ENCODE measurements at places on chromosomes 4 and X.

GRCh38 chr4:4217113-4217512 lies 9.6 kb downstream of the OTOP1 start:
- DNase-seq: no peak

DNA sequence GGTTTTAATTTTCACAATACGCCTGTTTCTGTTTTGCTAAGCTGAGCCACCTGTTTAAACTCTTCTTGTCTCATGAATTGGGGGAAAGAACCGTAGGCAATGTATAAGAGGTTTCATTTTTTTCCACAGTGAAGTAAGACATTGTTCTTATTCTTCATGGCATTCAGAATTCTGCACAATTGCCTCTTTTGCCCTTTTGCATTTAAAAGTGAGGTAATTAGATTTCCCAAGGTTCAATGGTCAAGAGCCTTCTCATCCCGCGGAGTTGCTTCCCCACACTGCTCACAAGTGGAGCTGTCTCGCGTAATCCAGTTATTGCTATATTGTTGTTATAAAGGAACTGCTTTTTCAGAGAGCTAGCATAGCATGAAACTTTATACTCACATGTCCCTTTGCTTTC lies 90.9 kb upstream of the SPRY1 start:
- DNase-seq: no peak

DNA sequence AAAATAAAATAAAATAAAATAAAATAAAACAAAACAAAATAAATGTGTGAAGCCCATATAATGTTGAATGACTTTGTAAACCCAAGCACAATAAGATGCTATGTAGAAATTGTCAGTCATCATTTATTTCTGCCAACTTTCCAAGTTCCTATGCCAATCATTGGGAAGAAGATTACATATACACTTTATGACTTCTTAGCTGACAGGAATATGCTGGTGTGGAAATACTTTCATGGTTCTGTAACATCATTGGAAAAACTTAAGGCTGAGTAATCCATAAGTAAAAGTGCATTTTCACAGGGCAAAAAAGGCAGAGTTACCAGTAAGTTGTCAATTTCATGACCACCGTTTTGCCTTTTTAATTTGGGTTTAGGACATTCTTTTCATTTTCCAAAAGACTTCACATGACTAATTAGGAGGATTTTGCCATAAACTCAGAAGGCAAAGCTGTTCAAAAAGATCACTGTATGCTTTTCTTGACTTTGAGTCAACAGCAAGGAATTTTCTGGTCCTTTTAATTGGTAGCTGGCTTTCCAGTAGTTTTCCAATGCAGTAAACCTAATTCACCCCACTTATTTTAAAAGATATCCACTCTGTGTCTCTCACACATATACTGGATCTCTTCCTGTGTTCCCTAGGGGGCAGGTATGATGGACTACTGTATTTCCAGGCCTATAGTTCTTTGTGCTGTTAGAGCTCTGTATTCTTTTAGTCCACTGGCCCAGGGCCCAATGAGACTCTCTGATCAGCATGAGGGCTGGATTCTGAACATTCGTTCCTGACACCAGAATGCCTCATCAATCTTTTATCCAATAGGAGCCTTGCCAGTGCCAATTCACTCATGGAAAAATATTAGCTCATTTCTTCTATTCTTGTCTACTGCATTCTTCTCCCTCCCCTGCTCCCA lies 26.2 kb upstream of the SCRG1 start:
- no peak for DNase-seq

GRCh38 chrX:71298119-71298518 lies 3.4 kb upstream of the ITGB1BP2 start:
- DNase-seq: no peak

GRCh38 chr4:2254665-2255500 lies 7.0 kb downstream of the MXD4 start:
- no peak for DNase-seq

- no peak for DNase-seq
Measured at GRCh38 chr4:180059216-180059881, 2183.9 kb upstream of the TENM3 start.

DNA sequence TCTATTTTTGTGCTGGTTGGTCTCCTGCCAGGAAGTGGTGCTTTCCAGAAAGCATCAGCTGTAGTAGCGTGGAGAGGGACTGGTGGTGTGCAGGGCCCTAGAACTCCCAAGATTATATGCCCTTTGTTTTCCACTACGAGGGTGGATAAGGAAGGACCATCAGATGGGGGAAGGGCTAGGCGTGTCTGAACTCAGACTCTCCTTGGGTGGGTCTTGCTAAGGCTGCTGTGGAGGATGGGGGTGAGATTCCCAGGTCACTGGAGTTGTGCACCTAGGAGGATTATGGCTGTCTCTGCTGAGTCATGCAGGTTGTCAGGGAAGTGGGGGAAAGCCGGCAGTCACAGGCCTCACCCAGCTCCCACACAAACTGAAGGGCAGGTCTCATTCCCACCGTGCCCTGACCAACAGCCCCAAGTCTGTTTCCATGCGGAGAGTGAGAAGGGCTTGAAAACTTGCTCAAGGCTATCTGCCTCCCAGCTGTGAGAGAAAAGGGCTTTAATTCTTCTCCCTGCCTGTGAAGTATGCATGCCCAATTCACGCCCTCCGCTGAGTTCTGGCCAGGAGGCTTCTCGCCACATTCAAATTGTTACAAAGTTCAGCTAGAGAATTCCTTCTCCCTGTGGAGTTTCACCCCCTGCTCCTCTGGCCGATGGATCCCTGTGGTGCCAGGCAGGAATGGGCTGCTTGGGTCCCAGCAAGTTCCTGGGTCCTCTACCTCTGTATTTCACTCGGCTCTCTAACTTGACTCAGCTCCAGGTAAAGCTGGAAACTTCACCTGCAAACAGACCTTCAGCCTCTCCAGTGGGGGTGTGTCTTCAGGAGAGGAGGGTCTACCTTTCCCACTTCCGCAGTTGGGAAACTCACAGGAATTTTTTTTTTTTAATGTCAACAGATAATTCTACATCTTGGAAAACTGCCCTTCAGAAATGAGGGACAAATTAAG lies 7.7 kb upstream of the CSTF2 start:
- DNase-seq: no peak

DNA sequence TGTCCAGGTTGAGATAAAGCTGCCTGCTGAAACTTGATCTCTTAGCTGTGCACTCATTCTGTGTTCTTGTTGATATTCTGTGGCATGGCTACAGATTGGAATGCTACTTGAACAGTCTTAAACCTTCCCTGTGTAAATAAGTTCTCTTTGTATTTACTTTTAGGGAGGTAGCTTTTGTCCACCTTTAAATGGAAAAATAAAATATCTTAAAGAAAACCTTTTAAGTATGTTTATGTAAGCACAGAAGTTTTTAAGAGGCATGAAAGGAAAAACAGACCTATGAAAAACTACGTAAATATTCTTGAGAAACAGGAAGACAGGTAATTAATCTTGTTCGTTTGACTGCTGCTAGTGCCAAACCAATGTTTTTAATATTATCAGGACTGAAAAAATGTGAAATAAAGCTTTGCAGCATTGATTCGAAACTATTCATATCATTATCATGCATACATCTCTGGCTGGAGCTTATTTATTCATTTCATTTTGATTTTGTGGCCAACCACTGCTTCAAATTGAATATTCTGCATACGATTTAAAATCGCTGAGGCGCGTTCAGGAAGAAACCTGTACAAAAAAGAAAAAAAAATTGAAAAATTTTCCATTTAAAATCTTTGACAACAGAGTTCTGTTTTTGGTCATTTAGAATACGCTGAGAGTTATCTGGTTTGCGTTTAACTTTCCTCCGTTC lies 17.8 kb downstream of the HSD17B13 start:
- no peak for DNase-seq
